Pons (tissue), 1 donor: ENCODE measurements at places on chromosomes 5 and 9.

DNA sequence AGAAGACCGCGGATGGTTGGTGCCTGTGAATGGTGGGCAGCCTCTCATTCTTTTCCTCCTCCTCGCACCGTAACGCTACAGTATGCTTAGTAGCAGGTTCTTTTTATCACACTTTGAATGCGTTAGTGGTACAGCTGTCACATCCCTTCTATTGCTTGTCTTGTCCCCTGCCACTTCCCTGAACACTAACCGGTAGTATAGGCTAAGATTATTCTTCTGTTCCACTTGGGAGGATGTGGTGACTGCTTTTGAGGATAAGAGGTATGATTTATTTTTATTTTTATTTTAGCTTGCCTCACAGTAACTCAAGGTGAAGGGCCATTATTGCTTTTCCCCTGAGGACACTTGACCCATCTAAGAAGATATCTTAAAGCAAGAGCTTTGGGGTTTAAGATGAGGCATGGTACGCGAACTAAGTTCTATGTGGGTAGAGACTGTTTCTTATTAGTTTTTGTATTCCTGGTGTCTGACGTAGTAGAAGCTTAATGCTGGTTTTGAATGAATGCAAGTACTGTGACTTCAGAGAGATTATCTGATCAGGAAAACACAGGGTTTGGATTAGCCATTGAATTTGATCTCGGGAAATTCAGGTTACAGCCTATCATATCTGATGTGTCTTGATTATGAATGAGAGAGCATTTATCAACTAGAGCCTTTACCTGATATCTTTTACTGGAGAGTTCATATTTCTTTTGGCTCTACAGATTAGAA lies 951 bp downstream of the UNC13B start:
- DNase-seq: peak; percentile 41

GRCh38 chr5:164636456-164636855 lies 1131.0 kb downstream of the MAT2B start:
- no peak for DNase-seq

DNA sequence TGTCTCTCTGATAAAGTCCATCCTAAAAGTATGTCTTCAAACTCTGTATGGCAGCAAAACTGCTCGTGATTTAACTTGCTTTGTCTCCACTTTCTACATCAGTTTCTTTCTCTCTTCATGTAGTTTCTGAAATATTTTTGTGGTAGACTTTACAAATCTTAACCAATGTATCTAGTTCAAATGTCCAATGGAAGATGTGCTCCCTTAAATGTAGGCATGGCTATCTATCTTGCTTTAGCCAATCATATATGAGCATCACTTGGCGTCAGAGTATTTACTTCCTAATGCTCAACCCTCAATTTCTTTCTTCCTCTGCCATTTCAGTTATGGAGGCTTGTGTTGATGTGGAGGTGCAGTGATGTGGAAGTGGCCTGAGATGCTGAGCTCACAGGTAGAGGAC lies 206.1 kb upstream of the ZNF608 start:
- no peak for DNase-seq

DNA sequence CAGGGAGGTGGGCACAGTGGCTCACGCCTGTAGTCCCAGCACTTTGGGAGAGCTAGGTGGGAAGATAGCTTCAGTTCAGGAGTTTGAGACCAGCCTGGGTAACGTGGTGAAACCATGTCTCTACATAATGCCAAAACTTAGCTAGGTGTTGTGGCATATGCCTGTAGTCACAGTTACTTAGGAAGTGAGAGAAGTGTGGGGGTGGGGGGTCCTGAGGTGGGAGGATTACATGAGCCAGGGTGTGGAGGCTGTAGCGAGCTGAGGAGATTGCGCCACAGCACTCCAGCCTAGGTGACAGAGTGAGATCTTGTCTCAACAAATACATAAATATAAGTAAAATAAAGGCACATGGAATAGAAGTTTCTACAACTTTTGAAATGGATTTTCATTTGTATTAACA lies 23.1 kb downstream of the VCAN start:
- no peak for DNase-seq

DNA sequence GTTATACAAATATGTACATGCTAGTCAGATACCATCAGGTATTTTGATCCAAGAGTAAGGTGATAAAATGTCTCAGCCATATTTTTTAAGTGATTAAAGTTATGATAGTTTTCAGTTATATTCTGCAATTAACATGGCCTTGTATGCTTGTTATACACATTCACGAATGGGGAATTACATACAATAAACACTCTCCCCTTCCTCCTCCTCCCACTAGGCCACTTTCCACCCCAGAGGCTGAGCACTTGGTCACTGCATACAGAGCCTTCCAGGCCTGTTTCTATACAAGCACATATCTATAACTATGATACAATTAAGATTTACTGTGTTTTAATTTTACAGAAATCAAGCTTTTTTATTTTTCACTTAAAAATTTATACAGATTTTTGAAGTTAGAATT lies 104.7 kb upstream of the PIK3R1 start:
- DNase-seq: no peak

- no peak for DNase-seq
These were observed 208.6 kb upstream of the ANKH start for GRCh38 chr5:15080219-15080618.

- DNase-seq: peak; percentile 20
These were observed 203.0 kb upstream of the VLDLR start for GRCh38 chr9:2418619-2419018.

GRCh38 chr5:127038550-127038949 lies 8.2 kb upstream of the MARCHF3 start:
- no peak for DNase-seq

DNA sequence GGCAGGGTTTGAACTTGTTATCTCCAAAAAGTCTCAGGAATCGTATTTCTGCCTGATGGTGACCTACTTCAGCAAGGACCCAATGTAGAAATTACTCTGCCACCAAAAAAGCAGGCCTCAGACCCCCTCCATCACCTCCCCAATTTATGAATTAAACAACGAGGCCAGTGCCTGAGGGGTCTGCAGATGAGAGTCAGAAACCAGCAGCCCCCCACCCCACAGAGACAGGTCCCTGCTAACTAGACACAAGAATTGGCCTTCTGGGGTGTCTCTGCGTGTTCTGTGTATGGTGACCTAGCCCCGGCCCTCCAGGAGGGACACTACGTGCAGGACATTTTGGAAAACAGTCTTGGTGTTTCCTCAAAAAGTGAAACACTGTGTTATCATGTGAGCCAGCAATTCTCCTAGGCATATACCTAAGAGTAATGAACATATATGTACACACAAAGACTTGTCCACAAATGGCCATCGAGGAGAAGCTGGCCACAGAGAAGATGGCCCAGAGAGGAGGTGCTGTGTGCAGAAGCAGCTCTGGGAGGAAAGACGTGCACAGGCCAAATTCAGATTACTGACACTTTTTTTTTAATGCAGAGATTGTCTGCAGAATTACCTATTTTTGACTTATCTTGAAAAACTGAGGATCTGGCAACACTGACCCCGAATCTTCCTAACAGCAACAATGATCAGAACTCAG lies 93.8 kb downstream of the ADAMTS2 start:
- DNase-seq: no peak

GRCh38 chr5:175900157-175900556 lies 28.8 kb downstream of the CPLX2 start:
- no peak for DNase-seq

DNA sequence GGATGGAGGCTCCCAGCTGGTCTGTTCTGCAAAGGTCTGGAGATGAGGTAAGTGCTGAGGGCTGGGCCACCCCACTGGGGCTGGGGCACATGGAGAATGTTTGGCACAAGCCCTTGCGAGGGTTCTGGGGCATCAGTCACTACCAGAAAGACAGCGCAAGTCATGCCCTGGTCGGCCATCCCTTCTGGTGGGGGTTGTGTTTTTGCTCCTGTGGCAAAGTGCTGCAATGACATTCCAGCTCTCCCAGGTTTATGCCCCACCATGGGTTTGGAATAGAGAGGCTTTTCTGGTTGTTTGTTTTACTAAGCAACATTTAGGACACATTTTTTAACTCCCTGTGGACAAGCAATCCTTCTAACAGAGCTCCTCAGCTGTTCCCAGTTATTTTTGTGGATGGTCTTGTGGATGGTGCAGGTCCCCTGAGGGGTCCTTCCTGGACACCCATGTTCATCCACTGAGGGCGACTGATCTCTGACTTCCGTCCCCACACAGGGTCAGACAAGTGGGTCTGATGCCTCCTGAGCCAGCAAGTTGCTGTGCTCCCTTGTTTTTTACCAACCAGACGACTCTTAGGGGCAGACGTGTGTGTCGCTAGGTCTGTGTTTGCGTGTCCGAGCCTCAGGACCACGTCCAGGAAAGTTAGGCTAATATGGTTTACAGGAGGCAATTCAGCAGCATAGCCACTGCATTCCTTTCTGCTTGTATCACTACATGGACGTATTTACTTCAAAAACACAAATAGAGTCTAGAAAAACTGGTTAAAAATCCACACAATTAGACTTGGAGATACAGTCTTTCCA lies 64.9 kb upstream of the ECM2 start:
- no peak for DNase-seq

DNA sequence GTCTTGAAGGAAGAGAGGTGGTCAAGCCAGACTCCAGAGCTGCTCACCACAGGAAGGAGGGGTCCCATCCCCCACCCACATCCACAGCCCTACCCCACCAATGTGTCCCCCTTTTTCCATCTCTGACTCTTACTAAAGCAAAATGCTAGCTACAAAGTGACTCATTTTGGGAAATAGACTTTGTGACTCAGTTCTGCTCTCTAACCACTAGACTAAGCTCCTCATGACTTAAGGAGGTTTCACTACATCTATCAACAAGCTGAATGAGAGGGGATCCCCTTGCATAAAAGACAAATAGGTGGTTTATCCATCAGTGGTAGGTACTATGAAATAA lies 35.1 kb upstream of the ADRB2 start:
- no peak for DNase-seq

DNA sequence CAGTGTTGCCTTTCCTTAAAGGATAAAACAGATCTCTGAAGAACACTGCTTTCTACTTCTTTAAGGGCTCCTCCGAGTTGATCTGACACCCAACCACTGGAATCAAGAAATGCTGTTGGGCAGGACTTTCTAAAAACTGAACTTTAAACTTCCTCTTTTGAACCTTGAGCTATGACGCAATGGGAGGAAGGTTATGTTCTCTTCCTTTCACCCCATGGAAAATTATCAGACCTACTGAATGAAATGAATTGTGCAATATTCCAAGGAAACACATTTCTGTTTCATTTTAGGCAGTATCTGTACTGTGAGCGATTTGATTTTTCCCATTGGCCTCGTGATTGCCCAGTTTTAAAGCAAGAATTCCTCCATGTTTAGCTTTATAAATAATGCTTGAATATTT lies 206.0 kb upstream of the PRR16 start:
- peak; percentile 74 for DNase-seq

DNA sequence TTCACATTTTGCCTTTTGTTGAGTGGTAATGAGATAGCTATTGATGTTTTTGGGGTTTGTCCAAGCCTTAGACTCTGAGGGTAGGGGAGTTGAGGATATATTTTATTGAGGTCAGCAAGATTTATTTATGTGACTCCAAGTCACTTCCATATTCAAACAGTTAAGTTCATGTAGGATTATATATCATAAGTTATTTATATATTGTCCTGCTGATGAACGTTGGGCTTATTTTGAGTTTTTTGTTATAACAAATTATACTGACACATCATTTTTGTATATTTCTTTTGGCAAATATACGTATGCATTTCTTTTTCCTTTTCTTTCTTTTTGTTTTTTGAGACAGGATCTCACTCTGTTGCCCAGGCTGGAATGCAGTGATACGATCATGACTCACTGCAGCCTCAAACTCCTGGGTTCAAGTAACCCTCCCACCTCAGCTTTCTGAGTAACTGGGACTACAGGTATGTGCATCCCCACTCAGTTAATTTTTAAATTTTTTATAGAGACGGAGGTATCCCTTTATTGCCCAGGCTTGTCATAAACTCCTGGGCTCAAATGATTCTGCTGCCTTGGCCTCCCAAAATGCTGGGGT lies 23.5 kb upstream of the IL12B start:
- DNase-seq: no peak

- DNase-seq: no peak
These were observed 128.4 kb upstream of the ADRA1B start for GRCh38 chr5:159787837-159788236.

DNA sequence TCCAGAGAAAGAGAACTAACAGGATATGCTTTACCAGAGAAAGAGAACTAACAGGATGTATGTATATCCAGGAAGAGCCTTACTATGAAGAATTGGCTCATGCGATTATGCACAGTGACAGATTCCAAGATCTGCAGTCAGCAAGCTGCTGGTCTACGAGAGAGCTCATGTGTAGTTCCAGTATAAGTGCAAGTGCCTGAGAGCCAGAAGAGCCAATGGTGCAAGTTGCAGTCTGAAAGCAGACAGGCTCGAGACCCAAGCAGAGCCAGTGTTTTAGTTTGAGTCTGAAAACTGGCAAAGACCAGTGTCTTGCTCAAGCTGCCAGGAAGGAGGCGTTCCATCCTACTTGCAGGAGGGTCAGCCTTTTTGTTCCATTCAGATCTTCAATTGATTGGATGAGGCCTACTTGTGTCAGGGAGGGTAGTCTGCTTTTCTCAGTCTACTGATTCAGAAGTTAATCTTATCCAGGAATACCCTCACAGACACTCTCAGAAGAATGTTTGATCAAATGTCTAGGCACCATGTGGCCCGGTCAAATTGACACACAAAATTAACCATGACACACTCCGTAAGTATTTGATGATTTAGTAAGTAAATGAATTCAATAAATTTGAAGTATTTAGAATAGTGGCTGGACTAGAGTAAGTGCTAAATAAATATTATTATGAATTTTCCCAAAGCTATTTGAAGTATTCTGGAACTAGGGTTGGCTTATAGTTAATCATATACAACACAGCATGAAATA lies 372.1 kb upstream of the SGCD start:
- DNase-seq: no peak

- DNase-seq: no peak
These were observed 193.9 kb downstream of the SEC61B start for GRCh38 chr9:99416007-99416406.

GRCh38 chr5:52502460-52502999 lies 285.2 kb upstream of the ITGA1 start:
- DNase-seq: no peak

DNA sequence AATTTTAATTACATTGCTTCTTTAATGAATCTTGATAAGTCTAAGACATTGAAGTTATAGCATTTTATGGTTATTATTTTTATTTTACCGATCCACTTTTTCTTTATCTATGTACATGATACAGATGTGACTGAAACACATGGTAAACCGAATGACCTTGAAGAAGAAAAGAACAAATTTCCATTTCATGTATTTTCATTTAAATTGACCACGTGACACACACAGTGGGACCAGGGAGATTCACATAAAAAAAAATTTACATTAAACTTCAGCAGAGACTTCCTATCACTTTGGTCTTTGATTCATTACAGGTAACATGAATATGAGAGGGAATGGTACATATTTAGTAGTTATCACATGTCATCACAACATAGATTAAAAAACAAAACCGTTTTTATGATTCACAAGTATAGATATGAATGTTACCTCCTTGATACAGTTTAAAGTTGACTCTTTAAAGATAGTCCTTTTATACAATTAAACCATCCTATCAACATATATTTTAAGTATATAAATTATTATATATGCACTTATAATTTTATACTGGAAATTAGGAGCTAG lies 133.1 kb downstream of the ZCCHC7 start:
- DNase-seq: no peak
